ENCODE measurements at places on chromosomes 3 and 15. TPM values are rescaled to one million over a fixed set of nuclear protein-coding genes. Genes with fewer than 3 reads are reported as not detected.

The CHL1 gene
- 1.9 TPM for total RNA-seq

GRCh38 chr15:92606126-92606835 is 49.3 kb downstream of the FAM174B start:
- DNase-seq = no peak

- DNase-seq = no peak
Observed at GRCh38 chr3:12744326-12744725, 14.7 kb downstream of the TMEM40 start.

GRCh38 chr15:68317281-68318007 is 39.9 kb downstream of the FEM1B start:
- DNase-seq = no peak

GRCh38 chr3:136805795-136806194 is 13.1 kb upstream of the SLC35G2 start:
- DNase-seq = no peak

All from psoas muscle (tissue), 8 donors.